AG20443 (cell line): ENCODE measurements at places on chromosomes 12 and 14.

DNA sequence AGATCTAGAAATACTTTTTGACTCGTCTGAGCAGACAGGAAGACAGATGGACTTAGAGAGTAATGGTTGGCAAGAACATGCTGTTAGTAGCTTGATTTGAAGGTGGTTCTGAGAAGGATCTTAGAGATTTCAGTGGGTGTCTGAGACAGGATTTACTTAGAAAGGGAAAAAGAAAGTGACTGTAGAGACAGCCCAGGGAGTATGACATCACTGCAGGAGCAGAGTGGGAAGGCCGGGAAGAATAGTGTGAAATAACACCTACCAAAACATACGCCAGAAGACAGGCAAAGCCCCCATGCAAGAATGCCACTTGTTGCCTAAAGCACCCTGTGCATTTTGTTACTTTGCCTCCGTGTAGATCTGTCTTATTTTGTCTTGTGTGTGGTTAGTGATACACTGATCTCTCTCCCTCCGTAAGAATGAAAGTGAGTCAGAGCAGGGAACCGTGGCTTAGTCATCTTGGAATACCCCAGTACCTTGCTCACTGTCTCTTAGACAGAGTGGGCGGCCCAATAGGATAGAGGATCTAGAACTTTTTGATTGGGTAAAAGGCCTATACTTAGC, 161.3 kb upstream of the IFNG-AS1 start:
- DNase-seq = peak; percentile 91

GRCh38 chr14:69316449-69317101, 56.6 kb downstream of the GALNT16 start:
- DNase-seq = peak; percentile 10

DNA sequence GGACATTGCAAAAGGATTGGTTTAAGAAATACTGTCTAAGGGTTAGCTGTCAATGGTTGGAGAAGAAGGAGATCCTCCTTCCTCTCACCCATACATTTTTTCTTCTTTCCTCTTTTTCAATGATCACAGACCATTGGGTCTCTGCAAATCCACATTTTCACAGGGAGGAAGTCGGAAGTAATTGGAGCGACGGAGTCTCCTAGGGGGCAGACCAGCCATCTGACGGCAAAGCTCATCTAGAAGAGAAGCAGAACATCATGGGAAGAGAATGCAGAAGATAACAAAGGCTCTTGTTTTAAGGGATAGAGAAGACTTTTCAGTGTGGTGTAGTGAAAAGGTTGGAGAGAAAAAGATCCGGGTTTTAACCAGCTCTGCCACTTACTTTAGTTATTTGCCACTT, 14.7 kb downstream of the MFAP5 start:
- no peak for DNase-seq

- DNase-seq = no peak
These were observed 27.1 kb upstream of the TCL1A start for GRCh38 chr14:95741038-95741490.

DNA sequence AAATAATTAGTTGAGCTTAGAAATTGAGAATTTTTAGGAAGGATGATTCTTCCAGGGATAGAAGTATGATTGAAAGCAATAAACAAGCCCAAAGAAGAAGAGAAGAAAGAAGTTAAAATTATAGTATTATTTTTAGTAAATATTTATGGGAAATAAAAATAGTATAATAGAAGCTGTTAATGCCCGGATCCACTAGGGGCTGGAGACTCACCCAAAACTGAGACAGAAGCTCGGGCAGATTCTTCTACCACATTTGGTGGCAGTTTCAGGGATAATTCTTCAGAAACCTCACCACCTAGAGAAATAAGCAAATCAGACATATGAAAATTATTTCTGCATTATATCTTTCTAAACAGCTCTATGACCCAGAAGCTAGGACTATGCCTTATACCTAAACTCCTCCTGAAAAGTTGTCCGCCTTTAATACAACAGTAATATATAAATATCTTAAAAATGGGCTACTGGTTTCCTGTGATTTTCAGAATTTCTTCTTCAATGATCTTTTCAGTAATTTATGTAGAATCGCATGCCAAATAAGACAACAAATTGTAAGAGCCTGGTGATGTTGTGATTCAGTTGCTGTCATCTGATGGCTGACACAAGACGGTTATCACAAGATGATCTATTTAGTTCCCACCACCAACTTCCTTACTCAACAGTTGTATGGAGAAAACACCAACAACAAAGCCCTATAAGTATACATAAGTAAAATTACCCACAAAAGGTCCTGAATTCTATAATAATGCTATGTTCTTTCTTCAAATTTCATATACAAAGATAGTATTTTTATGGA, 35.6 kb downstream of the A2M start:
- no peak for DNase-seq

DNA sequence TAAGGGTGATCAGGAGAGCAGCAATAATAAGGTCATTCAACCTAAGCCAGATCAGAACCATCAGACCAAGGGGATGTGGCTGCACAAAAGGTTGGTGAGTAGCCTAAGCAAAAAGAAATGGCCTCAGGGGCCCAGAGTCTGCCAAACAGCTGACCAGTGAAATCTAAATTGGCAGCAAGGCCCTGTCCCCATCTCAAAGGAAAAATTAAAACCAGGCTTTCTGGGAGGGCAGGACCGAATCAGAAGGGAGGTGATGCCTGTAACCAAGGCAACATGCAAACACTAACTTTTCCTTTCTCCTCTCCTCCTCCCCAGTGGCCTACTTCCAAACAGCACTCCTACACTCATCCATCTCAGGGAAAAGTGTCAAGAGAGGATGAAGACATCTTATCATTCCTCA, 256.4 kb downstream of the NUAK1 start:
- peak; percentile 86 for DNase-seq

DNA sequence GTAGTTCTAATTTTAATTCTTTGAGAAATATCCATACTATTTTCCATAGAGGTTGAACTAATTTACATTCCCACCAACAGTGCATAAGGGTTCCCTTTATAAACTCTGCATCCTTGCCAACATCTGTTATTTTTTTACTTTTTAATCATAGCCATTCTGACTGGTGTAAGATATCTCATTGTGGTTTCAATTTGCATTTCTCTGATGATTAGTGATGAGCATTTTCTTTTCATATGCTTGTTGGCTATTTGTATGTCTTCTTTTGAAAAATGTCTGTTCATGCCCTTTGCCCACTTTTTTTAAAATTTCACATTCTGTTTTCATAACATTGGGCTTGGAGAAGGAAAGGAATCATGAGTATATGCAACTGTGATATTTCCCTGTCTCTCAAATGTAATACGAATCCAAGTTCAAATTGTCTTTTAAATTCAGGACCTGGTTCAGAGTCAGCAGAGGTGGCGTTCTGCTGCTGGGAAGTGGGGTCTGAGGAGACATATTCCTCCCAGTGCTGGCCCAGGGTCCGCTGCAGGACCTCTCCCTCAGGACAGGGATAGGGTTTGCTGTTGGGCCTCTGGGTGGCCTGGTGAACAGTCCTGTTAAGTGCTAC, 81.2 kb upstream of the ETV6 start:
- no peak for DNase-seq

- no peak for DNase-seq
These were observed 61.7 kb downstream of the LRFN5 start for GRCh38 chr14:41668356-41668755.

DNA sequence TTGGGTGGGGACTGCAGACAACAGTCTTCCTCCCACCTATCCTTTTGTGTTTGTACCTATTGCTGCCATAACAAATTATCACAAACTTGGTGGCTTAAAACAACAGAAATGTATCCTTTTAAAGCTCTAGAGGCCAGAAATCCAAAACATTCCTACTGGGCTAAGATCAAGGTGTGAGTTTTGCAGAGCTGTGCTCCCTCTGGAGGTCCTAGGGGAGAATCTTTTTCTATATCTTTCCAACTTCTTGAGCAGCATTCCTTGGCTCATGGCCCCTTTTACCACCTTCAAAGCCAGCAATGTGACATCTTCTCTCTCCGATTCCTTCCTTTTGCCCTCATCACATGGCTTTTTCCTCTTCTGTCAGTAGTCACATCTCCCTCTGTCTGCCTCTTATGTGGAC, 190.6 kb downstream of the TTC8 start:
- DNase-seq = no peak

DNA sequence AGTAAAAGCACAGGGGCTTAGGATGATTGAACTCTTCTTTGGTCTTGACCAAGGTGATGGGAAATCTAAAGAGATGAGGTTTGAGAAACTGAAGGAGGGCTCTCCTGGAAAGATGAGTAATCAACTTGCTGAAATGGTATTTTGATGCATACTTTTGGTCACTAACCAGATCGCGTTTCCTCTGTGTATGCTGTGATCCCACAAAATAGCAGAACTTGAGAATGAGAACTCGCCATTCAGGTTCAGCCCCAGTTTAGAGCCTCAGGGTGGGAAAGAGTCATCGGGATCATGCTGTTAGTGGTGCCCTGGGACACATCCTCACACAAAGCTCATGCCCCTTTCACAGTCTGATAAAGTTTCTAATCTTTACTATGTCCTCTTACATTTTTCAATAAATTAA, 488.8 kb downstream of the ETNK1 start:
- no peak for DNase-seq

DNA sequence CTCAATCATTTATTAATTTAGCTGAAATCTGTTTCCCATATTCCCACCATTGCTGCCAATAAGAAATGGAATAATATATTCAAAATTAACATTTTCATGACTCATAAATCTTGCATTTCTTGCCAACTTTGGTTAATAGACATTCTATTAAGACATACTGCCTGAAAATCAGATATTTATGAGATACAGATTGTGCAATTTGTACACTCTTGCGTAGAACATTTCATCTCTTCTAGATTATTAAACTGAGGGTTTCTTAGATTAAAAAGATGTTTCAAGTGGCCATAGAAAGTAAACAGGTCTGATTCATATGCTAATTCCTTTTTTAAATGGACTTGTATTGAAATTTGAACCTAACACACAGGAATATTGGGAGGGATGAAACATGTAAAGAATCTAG, 9.1 kb downstream of the LTA4H start:
- no peak for DNase-seq
